Spinal cord (tissue), 10 donors: ENCODE measurements at places on chromosomes 12 and 14. TPM values are rescaled to one million over a fixed set of nuclear protein-coding genes. Genes with fewer than 3 reads are reported as not detected.

DNA sequence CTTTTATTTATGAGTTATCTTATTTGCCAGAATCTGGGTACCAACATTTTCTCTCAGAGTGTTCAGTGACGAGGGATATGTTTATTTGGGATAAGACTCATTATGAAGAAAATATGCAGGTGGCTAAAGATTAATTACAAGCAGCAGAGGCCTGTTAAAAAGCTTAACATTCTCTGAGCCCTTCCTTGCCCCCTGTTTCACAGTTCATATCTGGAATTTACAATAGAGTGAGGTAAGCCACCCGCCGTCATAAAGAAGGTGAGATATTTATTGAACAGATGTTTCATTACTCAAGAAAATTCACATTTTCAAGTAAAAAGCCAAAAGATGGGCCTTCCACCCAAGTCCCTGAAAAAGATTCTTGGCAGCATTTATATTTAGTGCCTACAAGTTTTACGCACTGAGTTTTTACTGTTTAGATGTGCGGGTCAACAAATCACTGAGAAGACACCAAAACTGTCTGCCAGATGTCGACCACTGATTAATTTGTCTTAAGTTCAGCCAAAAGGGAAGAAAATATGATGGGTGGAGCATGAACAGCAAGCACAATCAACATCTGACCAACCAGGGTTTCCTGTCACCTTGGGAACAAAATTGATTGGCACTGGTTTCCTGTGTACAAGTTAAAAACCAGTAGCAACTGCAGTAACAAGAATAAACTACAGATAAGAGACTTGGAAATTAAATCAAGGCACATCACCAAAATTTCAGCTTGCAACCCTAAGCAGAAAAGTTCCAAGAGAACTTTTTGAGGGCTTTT is 85.5 kb upstream of the PTPRB start:
- no peak overlapping the region for H3K27ac ChIP-seq
- no peaks in the 10 kb centered on the region for H3K27me3 ChIP-seq
- no peaks in the 10 kb centered on the region for H3K36me3 ChIP-seq
- H3K4me3 ChIP-seq: no peak overlapping the region
- DNase-seq: no peak

GRCh38 chr12:81859521-81859920 is 100.4 kb upstream of the PPFIA2 start:
- H3K4me1 ChIP-seq: no peaks in the 10 kb centered on the region
- no peak overlapping the region for H3K27ac ChIP-seq
- H3K27me3 ChIP-seq: no peaks in the 10 kb centered on the region
- H3K36me3 ChIP-seq: no peaks in the 10 kb centered on the region

The PFKM gene
- 105 TPM for total RNA-seq

GRCh38 chr12:12025799-12026386 is 44.8 kb upstream of the BCL2L14 start:
- H3K36me3 ChIP-seq: no peaks in the 10 kb centered on the region
- H3K27ac ChIP-seq: no peak overlapping the region

DNA sequence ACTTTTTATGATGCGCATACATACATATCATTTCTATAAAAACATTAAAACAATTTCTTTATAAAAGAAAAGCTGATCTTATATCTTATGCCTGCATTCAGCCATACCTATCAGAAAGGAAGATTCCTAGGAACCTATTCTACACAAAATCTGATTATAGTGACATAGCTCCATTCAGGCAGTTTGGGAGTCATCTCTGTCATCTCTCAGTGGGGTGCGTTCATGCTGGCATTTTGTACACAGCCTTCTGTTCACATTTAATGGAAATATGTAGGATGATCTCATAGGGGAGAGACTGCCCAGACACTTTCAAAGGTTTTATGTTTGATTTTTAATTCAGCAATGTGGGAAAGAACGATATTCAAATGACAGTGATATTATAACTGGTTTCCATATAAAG is 52.9 kb downstream of the ATL1 start:
- H3K4me1 ChIP-seq: no peaks in the 10 kb centered on the region
- H3K36me3 ChIP-seq: no peaks in the 10 kb centered on the region
- DNase-seq: no peak
- no peak overlapping the region for H3K4me3 ChIP-seq
